ENCODE measurements at places on chromosomes 13 and 19. TPM values are rescaled to one million over a fixed set of nuclear protein-coding genes. Genes with fewer than 3 reads are reported as not detected.
A peak's percentile ranks its signal among the peaks of the same experiment; 100 is the strongest.

- H3K4me3 ChIP-seq = no peak overlapping the region
- no peak for DNase-seq
- H3K36me3 ChIP-seq = peaks cover 4% of the 10 kb centered on the region
- peak overlapping the region; percentile 41 for H3K27ac ChIP-seq
- no peaks in the 10 kb centered on the region for H3K27me3 ChIP-seq
- H3K4me1 ChIP-seq = peaks cover 2% of the 10 kb centered on the region
These were observed 14.6 kb downstream of the NACC1 start for GRCh38 chr19:13132471-13133180.

GRCh38 chr13:104382951-104383350 is 1316.7 kb upstream of the SLC10A2 start:
- DNase-seq = no peak
- H3K36me3 ChIP-seq = no peaks in the 10 kb centered on the region
- no peaks in the 10 kb centered on the region for H3K27me3 ChIP-seq
- H3K27ac ChIP-seq = no peak overlapping the region
- peaks cover 2% of the 10 kb centered on the region for H3K4me1 ChIP-seq

DNA sequence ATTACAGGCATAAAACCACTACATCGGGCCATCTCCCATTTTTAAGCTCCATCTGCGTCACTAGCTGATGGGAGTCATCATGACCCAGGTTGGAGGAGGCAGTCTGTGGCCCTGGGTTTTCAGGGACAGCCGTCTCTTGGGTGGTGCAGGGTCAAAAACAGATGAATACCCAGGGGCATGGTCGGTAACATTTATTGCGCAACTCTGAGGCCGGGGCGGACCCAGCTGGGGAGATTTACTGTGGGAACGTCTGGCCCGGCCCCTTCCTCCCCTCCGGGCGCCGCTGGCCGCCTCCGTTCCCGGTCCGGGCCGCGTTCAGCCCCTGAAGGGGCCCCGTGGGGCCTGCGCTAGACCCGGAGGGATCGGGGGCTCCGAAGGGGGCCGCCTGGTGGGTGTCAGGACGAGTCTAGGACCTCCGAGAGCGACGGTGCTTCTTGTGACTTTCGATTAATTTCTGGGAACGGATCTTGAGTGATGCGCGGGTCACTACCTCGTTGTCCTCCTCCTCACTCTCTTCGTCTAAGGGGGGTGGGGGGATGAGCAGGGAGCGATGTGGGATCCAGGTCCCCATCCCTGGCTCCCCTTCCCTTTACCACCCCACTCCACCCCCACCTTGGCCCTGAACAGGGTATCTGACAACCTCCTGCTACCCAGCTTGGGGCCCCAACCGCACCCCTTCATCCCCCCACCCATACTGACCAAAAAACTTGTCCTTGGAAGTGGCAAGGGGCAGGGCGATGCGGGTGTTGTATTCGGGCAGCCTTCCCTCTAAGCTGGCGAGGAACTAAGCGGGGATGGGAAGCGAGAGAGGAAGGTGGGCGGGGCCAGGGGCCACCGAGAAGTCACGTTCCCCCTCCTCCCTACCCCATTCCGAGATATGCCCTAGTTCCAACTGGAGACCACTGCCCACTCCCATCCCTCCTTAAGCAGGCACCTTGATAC is 1.6 kb upstream of the RGL3 start:
- DNase-seq = no peak
- H3K27ac ChIP-seq = peak overlapping the region; percentile 27
- H3K4me1 ChIP-seq = peaks cover 29% of the 10 kb centered on the region
- peak overlapping the region; percentile 62 for H3K4me3 ChIP-seq
- peaks cover 36% of the 10 kb centered on the region for H3K27me3 ChIP-seq
- no peaks in the 10 kb centered on the region for H3K36me3 ChIP-seq

DNA sequence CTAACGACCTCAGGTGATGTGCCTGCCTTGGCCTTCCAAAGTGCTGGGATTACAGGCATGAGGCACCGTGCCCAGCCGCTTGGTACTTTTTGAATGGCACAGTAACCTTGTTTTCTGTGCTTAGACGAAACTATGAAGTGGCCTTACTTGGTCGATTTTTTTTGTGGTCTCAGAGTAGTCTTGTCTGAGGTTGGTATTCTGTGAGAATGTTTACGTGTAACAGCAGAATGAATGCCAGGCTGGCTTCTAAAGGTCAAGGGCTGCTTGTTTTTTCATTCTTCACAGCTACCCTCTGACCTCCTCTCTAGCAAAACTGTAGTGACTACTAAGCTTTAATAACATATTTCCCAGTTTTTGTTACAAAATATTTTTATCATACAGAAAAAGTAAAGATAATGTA is 313.3 kb downstream of the GPC6 start:
- H3K27ac ChIP-seq = peak overlapping the region; percentile 63
- DNase-seq = no peak

The SCGB2B2 gene
- 0.24 TPM for total RNA-seq

GRCh38 chr13:36131931-36132297 is 732 bp upstream of the DCLK1 start:
- peaks cover 13% of the 10 kb centered on the region for H3K4me1 ChIP-seq
- peaks cover 71% of the 10 kb centered on the region for H3K27me3 ChIP-seq
- H3K36me3 ChIP-seq = no peaks in the 10 kb centered on the region
- H3K27ac ChIP-seq = no peak overlapping the region
- no peak for DNase-seq
- peak overlapping the region; percentile 68 for H3K4me3 ChIP-seq

DNA sequence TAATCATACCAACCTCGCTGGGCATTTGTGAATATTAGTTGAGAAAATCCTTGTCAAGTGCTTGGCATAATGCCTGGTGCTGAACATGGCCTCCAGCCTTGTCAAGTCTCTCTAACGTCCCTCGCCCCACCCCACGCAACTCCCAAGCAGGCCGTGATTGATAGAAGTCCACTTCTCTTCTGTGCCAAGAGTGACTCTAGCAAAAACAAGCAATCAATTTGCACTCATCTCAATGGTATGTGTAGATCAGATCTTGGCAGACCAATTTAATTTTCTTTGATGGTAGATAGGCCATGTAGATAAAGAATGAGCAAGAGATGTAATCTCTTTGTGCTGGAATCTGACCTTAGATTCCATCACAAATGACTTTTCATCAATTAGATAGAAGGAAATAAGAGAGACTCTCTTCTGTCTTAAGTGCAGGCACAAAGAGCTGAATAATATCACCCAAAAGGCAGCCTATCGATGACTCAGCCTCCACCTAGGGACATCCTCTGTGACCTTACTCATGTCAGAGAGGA is 31.0 kb upstream of the KATNAL1 start:
- no peaks in the 10 kb centered on the region for H3K27me3 ChIP-seq
- peaks cover 41% of the 10 kb centered on the region for H3K4me1 ChIP-seq
- no peaks in the 10 kb centered on the region for H3K36me3 ChIP-seq
- H3K27ac ChIP-seq = no peak overlapping the region
- peak; percentile 56 for DNase-seq

- no peak overlapping the region for H3K27ac ChIP-seq
- no peaks in the 10 kb centered on the region for H3K36me3 ChIP-seq
- no peak overlapping the region for H3K4me3 ChIP-seq
- no peaks in the 10 kb centered on the region for H3K27me3 ChIP-seq
These were observed 1303.0 kb downstream of the EFNB2 start for GRCh38 chr13:105232439-105232838.

DNA sequence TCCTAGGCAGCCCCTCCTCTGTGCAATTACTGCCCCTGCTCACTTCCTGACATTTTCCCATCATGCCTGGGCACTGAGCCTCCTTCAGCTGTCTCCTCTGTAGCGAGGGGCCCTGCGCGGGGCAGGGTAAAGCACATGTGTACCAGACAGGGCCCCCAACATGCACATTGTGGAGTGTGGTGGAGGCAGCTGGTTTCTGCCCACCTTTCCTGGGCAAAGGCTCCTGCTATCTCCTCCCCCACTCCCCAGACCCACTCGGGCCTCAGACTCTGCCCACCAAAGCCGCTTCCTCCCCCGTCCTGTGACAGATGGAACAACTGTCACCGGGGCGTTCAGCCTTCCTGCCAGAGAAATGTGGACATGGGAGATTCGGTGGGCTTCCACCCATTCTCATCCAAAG is 2.9 kb upstream of the KPTN start:
- H3K27me3 ChIP-seq = no peaks in the 10 kb centered on the region
- no peak overlapping the region for H3K27ac ChIP-seq
- peaks cover 16% of the 10 kb centered on the region for H3K4me1 ChIP-seq
- no peak for DNase-seq
- H3K4me3 ChIP-seq = no peak overlapping the region

DNA sequence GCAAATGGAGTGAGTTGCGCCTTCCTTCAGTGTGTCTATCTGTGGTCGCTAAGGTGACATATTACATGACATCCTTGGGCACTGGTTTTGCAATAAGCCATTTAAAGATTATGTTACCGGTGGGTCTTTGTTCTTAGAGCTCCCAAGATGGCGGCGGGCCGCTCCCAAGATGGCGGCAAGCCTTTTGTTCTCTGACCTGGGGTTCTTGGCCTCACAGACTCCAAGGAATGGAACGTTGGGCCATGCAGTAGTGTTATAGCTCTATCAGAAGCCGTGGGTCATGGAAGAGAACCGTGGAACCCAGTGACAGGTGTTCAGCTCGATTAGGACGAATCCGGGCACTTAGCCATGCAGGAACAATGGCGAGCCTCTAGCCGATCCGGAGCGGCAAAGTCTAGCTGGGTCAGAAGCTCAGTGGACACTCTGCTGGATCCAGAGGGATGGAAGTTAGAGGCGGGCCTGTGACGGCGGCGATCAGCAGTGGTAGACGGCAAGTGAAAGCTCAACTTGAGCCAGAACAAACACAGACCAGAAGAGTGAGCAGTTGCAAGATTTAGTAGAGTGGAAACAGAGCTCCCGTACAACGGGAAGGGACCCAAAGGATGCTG is 188.6 kb downstream of the TEX29 start:
- H3K4me1 ChIP-seq = no peaks in the 10 kb centered on the region
- H3K27me3 ChIP-seq = no peaks in the 10 kb centered on the region
- no peak overlapping the region for H3K27ac ChIP-seq
- H3K4me3 ChIP-seq = no peak overlapping the region

The SLC6A16 gene
- total RNA-seq = 6.0 TPM
